Metanephros (tissue), 2 donors: ENCODE measurements at places on chromosomes 16 and 17. TPM values are rescaled to one million over a fixed set of nuclear protein-coding genes. Genes with fewer than 3 reads are reported as not detected.

Gene SPAG7
- 76.4 TPM for total RNA-seq

Gene CLEC10A
- 4.8 TPM for total RNA-seq

Gene C1QL1
- 1.1 TPM for total RNA-seq

Gene DHRS13
- 18.7 TPM for total RNA-seq
